ENCODE measurements at places on chromosomes 7 and 10. TPM values are rescaled to one million over a fixed set of nuclear protein-coding genes. Genes with fewer than 3 reads are reported as not detected.

- DNase-seq: no peak
Observed at GRCh38 chr7:21125297-21125696, 302.6 kb upstream of the SP4 start.

GRCh38 chr10:128173386-128173785 is 47.2 kb upstream of the MKI67 start:
- no peak for DNase-seq

The COL13A1 gene
- total RNA-seq: 17.1 TPM

The GNGT1 gene
- total RNA-seq: 0.24 TPM

DNA sequence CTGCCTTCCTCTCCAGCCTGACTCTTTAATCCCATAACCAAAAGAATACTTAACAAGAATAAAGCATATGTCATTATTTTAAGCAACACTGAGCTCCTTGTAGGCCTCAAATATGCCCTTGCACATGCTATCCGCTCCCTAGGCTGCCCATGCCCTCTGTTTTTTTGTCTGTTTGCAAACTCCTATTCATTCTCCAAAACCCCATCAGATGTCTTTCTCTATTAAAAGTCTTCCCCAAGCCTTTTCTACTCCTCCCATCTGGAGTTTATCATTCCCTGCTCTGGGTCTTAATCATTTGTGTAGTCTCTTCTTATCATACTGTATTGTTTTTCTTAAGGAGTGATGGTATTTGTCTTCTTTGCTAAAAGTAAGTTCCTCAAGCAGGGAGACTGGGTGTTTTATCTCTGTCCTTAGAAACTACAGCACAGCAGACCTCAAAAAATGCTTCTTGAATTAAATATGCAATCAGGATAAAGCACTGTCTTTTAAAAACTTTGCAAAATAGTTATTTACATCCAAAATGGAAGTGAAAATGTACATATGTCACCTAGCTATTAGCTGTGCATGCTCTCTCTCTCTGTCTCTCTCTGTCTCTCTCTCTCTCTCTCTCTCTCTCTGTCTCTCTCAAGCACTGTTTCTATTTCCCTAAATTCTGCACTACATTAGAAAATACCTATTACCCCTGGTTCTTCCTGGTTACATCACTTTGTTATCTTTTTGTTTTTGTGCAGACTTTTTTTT is 56.5 kb upstream of the OPALIN start:
- no peak for DNase-seq

- no peak for DNase-seq
Observed at GRCh38 chr10:111077785-111078504, 1.1 kb downstream of the ADRA2A start.

The ZNF518A gene
- 14.9 TPM for total RNA-seq
